PC-9 (cell line): ENCODE measurements at places on chromosomes 16 and 17. TPM values are rescaled to one million over a fixed set of nuclear protein-coding genes. Genes with fewer than 3 reads are reported as not detected.

- H3K4me1 ChIP-seq, result peaks cover 41% of the 10 kb centered on the region
- H3K27me3 ChIP-seq, result no peaks in the 10 kb centered on the region
- no peak for DNase-seq
- no peak overlapping the region for H3K4me3 ChIP-seq
- H3K36me3 ChIP-seq, result no peaks in the 10 kb centered on the region
These were observed 14.6 kb downstream of the SPNS3 start for GRCh38 chr17:4448197-4448980.

- H3K27me3 ChIP-seq, result peaks cover 14% of the 10 kb centered on the region; the same call in 1 of the 2 replicates
- H3K4me1 ChIP-seq, result no peaks in the 10 kb centered on the region
- no peak for DNase-seq
- no peak overlapping the region for H3K4me3 ChIP-seq
- H3K27ac ChIP-seq, result no peak overlapping the region
These were observed 9.2 kb upstream of the ABR start for GRCh38 chr17:1188812-1189504.

GRCh38 chr17:17675925-17676534, 5.2 kb upstream of the RAI1 start:
- peak overlapping the region; percentile 82 for H3K27ac ChIP-seq
- H3K4me1 ChIP-seq, result peaks cover 49% of the 10 kb centered on the region
- peak; percentile 73 for DNase-seq
- H3K27me3 ChIP-seq, result no peaks in the 10 kb centered on the region
- H3K4me3 ChIP-seq, result peak overlapping the region; percentile 20; the same call in 1 of the 2 replicates
- H3K36me3 ChIP-seq, result no peaks in the 10 kb centered on the region

DNA sequence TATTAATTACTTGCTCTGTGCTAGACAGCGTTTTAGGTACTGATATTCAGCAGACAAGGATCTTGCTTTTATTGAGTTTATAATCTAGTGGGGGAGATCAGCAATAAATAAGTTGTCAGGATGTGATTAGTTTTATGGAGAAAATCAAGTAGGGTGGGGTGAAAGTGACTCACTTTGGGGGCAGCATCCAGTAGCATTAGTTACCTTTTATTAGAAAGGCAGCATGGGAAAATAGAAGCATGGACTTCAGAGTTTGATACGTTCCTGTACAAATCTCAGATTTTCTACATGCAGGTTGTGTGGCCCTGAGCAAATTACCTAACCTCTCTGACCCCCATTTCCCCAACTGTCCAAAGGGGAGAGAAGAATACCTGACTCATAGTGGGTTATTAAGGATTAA, 42.5 kb downstream of the SPECC1 start:
- no peaks in the 10 kb centered on the region for H3K27me3 ChIP-seq
- H3K36me3 ChIP-seq, result no peaks in the 10 kb centered on the region
- no peaks in the 10 kb centered on the region for H3K4me1 ChIP-seq
- no peak for DNase-seq
- H3K27ac ChIP-seq, result no peak overlapping the region
- H3K4me3 ChIP-seq, result no peak overlapping the region

GRCh38 chr17:67575325-67575724, 142.4 kb upstream of the NOL11 start:
- no peak overlapping the region for H3K27ac ChIP-seq
- no peak for DNase-seq
- no peak overlapping the region for H3K4me3 ChIP-seq
- H3K36me3 ChIP-seq, result no peaks in the 10 kb centered on the region

- H3K4me1 ChIP-seq, result no peaks in the 10 kb centered on the region
- peaks cover 46% of the 10 kb centered on the region for H3K27me3 ChIP-seq
- H3K36me3 ChIP-seq, result no peaks in the 10 kb centered on the region
- no peak overlapping the region for H3K27ac ChIP-seq
- H3K4me3 ChIP-seq, result no peak overlapping the region
These were observed 157.3 kb upstream of the SDK2 start for GRCh38 chr17:73801455-73802100.

DNA sequence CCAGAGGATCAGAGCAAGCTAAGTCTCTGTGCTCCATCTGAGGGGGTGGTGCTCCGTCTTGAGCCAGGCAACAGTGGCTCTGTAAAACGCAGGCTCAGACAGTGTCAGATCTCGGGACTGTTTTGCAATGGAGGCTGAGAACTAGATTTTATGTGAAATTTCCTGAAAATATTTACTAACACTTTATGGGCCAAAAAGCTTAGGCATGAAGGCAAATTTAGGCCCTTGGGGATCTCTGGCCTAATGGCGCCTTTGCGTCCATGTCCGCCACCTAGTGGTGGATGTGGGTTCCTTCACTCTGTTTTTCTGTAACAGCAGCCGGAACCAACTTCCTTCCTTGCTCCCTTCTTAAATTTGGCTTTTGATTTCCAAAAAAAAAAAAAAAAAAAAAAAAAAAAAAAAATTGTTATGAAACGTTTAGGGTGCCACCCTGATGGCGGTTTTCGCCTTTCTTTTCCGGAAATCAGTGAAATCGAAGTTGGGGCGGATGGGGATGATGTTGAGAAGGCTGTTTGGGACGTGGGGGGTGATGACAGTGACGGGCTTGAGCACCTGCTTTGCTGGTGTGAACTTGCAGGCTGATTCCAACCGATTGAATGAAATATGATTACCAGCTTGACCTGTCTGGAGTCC, 14.0 kb upstream of the ELAC2 start:
- no peak overlapping the region for H3K27ac ChIP-seq
- no peak overlapping the region for H3K4me3 ChIP-seq
- H3K36me3 ChIP-seq, result no peaks in the 10 kb centered on the region
- DNase-seq, result peak; percentile 34
- H3K27me3 ChIP-seq, result peaks cover 9% of the 10 kb centered on the region; the same call in 1 of the 2 replicates

- H3K36me3 ChIP-seq, result no peaks in the 10 kb centered on the region; the same call in 1 of the 2 replicates
- no peak overlapping the region for H3K27ac ChIP-seq
- H3K27me3 ChIP-seq, result no peaks in the 10 kb centered on the region
- no peak overlapping the region for H3K4me3 ChIP-seq
These were observed 18.8 kb downstream of the DHX38 start for GRCh38 chr16:72112452-72112792.

DNA sequence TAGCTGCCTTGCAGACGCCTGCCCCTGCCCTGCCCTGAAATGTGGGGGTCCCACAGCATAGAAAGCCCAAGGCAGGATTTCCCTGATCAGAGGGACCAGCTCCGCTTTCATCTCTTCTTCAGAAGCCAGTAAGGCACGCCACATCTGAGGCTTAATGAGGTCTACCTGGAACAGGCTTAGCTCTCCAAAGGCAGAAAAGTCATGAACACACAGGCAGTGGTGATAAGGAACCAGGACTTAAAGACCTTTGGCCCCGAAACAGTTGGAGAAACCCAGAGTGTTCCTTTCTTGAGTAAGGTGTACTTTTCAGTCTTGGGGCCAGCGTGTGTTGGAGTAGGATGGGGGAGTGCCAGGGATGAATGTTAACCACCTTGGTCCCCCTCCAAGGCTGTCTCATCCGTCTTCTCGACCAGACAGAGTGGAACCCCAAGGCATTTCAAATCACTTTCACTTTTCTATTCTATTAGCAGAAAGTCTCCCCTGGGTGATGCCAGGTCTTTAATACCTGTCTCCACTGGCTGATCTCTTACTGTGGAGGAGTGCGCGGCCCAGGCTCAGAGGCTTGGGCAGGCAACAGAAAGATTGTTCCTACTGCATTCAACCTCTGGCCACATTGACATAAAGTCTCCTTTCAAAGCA, 43.9 kb downstream of the TMEM186 start:
- no peaks in the 10 kb centered on the region for H3K27me3 ChIP-seq
- H3K4me3 ChIP-seq, result no peak overlapping the region
- no peak for DNase-seq
- H3K36me3 ChIP-seq, result no peaks in the 10 kb centered on the region
- H3K4me1 ChIP-seq, result peaks cover 4% of the 10 kb centered on the region; the same call in 1 of the 2 replicates
- H3K27ac ChIP-seq, result no peak overlapping the region

DNA sequence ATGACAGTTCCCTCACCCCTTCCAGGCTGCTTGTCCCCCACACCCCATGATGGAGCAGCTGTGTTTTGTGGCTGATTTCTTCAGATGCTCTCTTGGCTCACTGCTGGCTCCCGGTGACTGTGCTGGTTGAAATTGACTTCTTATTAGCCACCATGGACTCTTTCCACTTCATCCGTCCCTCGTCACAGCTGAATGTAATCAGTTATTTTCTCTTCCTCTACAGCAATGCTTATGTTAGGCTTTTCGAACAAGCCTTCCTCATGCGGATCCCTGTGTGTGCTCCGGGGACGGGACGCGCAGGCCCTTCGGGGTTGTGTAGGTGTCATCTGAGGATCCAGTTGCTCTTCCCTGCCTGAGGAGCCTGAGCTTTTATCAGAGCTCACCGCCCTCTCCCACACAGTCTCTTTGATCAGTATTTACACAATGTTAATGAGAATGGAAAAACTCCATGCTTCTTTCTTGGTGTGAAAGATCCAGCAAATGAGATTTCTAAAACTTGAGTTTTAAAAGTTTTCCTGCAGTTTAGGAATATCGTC, 87.5 kb downstream of the RPTOR start:
- DNase-seq, result no peak
- no peak overlapping the region for H3K27ac ChIP-seq
- no peaks in the 10 kb centered on the region for H3K4me1 ChIP-seq
- no peaks in the 10 kb centered on the region for H3K36me3 ChIP-seq

Gene CACNG4
- 45.1 and 46.3 TPM in 2 replicates for total RNA-seq

DNA sequence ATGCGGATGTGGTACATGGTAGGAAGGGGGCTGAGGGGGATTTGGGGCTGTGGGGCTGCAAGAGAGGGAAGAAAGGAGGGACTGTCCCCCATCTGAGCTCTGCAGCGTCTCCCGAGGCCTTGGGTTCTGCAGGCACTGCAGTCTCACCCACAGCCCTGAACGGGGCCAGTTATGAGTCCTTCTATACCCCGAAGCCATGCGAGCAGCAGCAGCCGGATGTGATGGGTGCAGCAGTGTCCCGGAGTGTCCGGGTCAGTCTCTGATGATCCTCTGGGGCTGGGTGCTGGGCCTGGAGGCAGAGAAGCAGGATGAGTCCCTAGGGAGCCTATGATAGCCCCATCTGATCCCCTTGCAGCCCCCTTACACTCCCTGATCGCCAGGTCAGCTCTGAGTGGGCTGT, 41.5 kb downstream of the CPNE2 start:
- no peak overlapping the region for H3K27ac ChIP-seq
- H3K4me3 ChIP-seq, result no peak overlapping the region
- no peaks in the 10 kb centered on the region for H3K27me3 ChIP-seq
- DNase-seq, result no peak
- peaks cover 5% of the 10 kb centered on the region; the same call in 1 of the 2 replicates for H3K4me1 ChIP-seq

Gene E4F1
- total RNA-seq, result 38.8 and 41.1 TPM in 2 replicates

DNA sequence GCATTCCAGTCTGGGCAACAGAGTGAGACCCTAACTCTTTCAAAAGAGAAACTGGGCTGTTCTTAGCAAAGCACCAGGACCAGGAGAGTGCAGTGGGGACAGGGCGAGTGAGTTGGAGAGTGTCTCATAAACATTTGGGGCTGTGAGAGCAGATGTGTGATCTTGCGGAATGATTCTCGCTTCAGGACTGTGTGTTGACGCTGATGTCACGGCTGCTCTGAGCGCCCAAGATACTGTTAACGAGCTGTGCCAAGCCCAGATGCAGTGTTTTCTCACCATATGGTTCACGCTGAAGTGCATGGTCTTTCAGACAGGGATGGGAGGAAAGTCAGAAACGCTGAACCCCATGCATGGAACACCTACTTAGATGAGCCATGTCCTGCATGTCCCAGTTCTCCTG, 438.2 kb downstream of the HS3ST4 start:
- H3K27ac ChIP-seq, result no peak overlapping the region
- no peak overlapping the region for H3K4me3 ChIP-seq
- no peaks in the 10 kb centered on the region for H3K4me1 ChIP-seq
- DNase-seq, result no peak
- no peaks in the 10 kb centered on the region for H3K36me3 ChIP-seq

DNA sequence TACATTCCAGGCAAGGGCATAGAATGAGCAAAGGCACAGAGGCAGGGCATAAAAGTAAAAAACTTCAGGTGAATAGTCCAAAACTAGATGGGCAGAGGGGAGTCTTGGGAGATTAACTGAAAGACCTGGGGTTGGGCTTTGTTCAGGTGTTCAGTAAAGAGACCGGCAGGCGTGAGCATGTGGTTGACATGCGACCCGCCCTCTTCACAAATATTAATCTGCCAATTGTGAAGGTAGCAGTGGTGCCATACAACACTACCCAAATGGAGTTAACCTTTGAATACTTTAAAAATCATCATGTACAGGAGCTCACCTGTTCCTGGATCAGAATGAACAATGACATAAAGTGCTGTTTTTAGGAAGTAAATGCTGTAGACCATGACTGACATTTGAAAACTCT, 225.5 kb downstream of the LGALS9B start:
- H3K27me3 ChIP-seq, result no peaks in the 10 kb centered on the region
- H3K4me1 ChIP-seq, result no peaks in the 10 kb centered on the region
- no peak for DNase-seq

DNA sequence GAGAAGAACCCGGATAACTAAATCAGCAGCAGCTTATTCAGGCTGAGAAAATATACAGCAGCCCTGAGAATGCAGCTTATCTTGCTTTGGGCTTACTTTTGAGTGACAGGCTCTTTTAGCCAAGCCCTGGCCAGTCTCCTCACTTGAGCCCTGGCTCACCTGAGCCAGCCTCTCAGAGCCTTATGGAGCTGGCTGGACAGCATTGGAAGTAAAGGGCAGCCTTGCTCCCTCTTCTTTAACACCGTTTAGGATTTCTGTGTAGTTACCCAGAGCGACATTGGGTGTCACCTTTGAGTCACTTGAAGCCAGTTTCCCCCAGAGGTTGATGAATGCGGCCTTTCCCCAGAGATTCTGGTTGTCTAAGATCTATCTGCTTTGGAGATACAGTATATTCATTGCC, 7.7 kb upstream of the NPIPB2 start:
- peak; percentile 53 for DNase-seq
- H3K4me3 ChIP-seq, result no peak overlapping the region
- H3K27ac ChIP-seq, result no peak overlapping the region
- no peaks in the 10 kb centered on the region for H3K4me1 ChIP-seq
- H3K27me3 ChIP-seq, result no peaks in the 10 kb centered on the region
- no peaks in the 10 kb centered on the region for H3K36me3 ChIP-seq

GRCh38 chr16:50297301-50298074, 31.1 kb downstream of the ADCY7 start:
- no peaks in the 10 kb centered on the region for H3K36me3 ChIP-seq
- no peak overlapping the region for H3K4me3 ChIP-seq
- no peaks in the 10 kb centered on the region for H3K4me1 ChIP-seq
- H3K27me3 ChIP-seq, result no peaks in the 10 kb centered on the region

DNA sequence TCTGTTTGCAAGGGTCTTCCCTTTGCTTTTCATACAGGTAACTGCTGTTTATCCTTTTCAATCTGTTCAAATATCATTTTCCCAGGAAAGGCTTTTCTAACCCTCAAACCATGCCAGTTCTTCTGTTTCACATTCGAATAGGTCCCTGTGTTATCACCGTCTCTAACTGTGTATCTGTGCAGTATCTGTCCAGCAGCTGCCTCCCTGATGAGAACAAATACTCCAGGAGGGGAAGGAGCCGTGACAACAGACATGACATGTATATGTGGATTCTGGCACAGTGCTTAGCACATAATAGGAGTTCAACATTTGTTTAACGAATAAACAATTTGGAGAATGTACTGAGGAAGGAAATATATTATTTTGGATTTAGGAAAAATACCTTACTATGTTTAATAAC, 95.7 kb downstream of the STX8 start:
- DNase-seq, result no peak
- H3K4me1 ChIP-seq, result no peaks in the 10 kb centered on the region

Gene KRTAP2-3
- 0.57 TPM in 1 of 2 replicates, not detected in the other for total RNA-seq
